ENCODE measurements at places on chromosomes 6 and 20.

DNA sequence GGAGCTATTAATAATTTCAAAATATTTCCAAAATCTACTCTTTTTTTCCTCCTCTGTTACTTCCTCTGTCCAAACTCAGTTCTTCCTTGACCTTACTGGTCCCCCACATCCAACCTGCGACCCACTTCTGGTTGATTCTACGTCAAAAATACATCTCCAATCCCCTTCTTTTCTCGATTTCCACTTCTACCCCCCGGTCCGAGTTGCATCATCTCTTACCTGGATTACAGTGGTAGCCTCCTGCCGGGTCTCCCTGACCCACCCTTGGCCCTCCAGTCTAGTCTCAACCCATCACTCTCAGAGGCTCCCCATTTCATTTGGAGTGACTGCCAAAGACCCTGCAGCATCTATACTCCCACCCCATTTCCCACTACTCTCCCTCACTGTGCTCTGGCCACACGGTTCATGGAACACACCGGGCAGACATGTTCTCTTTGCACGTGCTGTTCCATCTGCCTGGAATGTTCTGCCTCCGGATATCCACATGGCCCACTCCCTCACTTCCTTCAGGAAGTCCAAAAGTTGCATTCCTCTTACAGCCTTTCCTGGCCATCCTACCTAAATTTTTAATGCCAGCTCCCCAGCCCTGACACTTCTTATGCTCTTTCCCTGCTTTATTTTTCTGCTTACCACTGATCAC lies 6.1 kb upstream of the CCND3 start:
- DNase-seq = no peak

DNA sequence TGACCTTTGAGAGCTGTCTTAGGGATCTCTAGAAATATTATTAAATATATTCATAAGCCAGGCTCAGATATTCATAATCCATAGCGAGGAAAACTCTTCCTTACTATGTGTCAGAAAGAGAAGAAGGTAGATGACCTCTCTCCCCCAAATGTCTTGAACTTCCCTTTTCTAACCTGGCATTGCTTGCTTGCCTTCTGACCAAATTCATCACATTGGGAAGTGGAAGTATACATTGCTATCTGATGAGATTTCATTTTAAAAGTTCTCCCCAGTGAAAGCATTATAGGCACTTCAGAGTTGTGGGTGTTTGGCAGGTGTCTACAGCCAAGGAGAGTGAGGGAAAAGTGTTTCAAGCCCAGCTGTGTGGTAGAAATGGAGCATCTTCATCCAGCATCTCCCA lies 197.3 kb downstream of the ZFAND3 start:
- no peak for DNase-seq

DNA sequence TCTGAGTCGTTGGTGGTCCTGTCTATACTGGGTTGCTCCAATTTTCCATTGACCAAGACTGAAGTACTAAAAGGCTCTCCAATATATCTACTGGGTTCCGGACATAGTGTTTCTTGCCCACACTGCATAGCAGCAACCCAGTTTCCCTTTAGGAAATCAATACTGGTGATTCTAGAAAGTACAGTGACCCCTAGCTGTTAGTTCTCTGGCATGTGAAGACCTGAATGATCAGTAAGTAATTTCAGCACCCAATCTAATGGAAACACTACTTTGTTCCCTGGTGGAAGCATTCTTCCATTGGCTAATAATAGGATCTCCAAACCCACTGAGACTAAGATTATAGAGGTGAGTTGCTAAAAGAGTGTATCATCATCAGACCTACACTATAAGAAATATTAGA lies 40.8 kb upstream of the STMND1 start:
- DNase-seq = no peak

DNA sequence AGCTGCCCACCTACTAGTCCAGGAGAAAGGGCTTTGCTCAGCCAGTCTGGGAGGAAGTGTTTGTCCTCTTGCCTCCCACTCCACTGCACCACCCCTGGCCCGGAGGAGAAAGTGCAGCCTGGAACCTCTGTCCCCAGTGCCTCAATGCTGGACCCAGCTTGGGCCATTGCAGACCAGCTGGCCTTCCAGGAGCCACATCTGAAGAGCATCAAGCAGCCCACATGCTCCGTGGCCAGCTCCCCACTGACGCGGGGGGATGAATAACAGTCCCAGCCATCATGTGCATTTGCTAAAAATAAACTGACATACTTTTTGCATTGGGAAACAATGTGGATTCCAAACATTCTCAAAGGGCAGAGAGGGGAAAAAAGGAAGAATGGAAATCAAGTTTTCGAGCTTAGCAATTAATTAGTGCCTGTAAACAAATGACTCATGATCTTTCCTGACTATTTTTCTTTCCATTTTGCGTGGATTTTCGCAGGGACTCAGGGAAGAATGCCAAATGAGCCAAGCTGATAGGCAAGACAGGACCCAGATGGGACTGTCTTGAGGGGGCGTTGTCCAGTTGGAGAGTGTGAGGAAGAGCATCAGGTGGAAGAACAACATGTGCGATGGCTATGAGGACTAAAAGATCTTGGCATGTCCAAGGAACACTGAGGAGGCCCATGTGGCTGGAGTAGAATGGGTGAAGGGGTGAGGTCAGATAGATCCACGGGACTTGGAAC lies 34.1 kb downstream of the CEBPB start:
- DNase-seq = no peak
